ENCODE measurements at places on chromosomes 12 and 14. TPM values are rescaled to one million over a fixed set of nuclear protein-coding genes. Genes with fewer than 3 reads are reported as not detected.

DNA sequence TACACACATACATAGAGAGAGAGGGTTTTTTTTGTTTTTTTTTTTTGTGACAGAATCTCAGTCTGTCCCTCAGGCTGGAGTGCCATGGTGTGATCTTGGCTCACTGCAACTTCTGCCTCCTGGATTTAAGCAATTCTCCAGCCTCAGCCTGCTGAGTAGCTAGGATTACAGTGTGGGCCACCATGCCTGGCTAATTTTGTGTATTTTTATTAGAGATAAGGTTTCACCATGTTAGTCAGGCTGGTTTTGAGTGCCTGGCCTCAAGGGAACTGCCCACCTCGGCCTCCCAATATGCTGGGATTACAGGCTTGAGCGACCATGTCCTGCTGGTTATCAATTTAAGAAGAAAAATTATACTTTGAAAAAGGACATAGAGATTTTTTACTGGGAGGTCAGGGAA is 710.6 kb downstream of the SLC6A15 start:
- no peak for DNase-seq
- no peak overlapping the region for H3K4me3 ChIP-seq
- no peaks in the 10 kb centered on the region for H3K36me3 ChIP-seq
- no peaks in the 10 kb centered on the region for H3K27me3 ChIP-seq
- H3K27ac ChIP-seq = no peak overlapping the region

GRCh38 chr14:22900081-22900799 is 17.2 kb downstream of the REM2 start:
- peak overlapping the region; percentile 38 for H3K27ac ChIP-seq
- H3K27me3 ChIP-seq = no peaks in the 10 kb centered on the region
- peaks cover 6% of the 10 kb centered on the region for H3K4me1 ChIP-seq
- H3K36me3 ChIP-seq = peaks cover 8% of the 10 kb centered on the region

- no peak overlapping the region for H3K27ac ChIP-seq
- no peak for DNase-seq
- H3K4me3 ChIP-seq = no peak overlapping the region
- H3K27me3 ChIP-seq = peaks cover 8% of the 10 kb centered on the region
- no peaks in the 10 kb centered on the region for H3K4me1 ChIP-seq
- no peaks in the 10 kb centered on the region for H3K36me3 ChIP-seq
Observed at GRCh38 chr12:110088936-110089335, 35.2 kb upstream of the IFT81 start.

Gene KLHL33
- total RNA-seq = 0.57 TPM

DNA sequence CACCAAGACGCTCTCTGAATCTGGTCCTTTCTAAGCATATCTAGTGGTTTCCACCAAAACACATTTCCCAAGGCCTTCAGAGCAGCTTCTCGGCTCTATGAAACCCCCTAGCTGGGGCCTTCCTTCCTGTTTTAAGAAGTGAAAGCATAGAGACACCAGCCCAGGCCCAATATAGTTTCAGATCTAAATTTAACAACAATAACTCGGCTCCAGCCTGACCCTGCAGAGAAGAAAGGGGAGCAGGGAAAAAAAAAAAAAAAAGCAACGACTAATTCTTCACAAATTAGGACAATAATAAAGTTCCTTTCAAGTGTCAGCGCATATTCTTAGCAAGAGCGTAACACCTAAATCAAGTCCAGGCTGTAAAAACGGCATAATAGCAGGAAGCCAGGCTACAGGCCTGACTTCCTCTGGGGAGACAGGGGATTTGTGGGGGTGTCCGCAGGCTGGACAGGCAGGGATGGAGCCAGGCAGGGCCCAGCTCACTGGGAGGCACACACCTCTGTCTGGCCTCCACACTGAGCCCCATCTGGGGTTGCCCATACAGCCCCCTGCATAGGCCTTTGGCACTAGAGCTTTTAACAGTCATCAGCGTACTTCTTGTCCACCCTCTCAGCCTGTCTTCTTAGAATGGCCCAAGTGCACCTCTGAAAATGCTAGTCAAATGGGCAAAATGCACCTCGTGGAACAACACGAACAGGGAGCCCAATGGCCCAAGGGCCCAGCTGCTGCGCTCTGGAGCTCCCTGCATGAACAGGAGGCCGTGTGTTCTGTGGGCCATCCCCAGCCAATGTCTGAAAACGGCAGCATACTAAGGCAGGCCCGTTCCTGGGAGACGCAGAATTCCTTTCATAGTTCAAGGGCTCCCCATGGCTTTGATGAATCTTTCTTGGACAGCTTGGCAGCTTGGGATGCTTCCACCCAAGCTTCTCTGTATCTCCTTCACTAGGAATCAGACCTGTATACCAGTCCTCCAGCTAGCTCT is 772.9 kb downstream of the MED13L start:
- no peaks in the 10 kb centered on the region for H3K27me3 ChIP-seq
- H3K4me3 ChIP-seq = peak overlapping the region; percentile 26
- H3K4me1 ChIP-seq = peaks cover 10% of the 10 kb centered on the region
- DNase-seq = no peak
- peak overlapping the region; percentile 46 for H3K27ac ChIP-seq
- no peaks in the 10 kb centered on the region for H3K36me3 ChIP-seq

DNA sequence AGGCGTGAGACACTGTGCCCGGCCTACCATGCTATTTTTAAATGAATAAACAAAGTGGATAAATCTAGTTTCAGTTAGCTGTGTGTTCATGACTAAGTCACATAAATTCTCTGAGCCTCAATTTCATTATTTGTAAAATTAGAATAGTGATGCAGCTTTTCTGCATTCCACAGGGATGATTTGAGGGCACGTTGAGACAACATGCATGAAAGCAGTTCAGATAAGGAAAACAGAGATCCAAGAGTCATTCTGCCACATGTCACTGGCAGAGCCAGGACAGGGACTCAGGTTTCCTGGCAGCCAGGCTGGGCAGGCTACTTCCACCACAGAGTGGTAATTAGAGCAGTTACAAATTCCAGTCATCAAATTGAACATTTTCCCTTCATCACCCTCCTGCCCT is 2.9 kb upstream of the PPP4R4 start:
- no peak overlapping the region for H3K4me3 ChIP-seq
- DNase-seq = no peak
- peaks cover 20% of the 10 kb centered on the region for H3K4me1 ChIP-seq
- no peaks in the 10 kb centered on the region for H3K36me3 ChIP-seq
- H3K27me3 ChIP-seq = peaks cover 9% of the 10 kb centered on the region

GRCh38 chr12:57229046-57229633 is 371 bp upstream of the SHMT2 start:
- H3K27ac ChIP-seq = peak overlapping the region; percentile 90
- no peaks in the 10 kb centered on the region for H3K36me3 ChIP-seq
- peaks cover 53% of the 10 kb centered on the region for H3K4me1 ChIP-seq

Measured in naive thymus-derived CD8-positive, alpha-beta T cell (primary cell).